ENCODE measurements at places on chromosomes 5 and 9.
A peak's percentile ranks its signal among the peaks of the same experiment; 100 is the strongest.

GRCh38 chr5:170848033-170848432 is 13.8 kb upstream of the RANBP17 start:
- DNase-seq = no peak

- DNase-seq = no peak
Measured at GRCh38 chr5:54832045-54832444, 153.3 kb downstream of the ESM1 start.

GRCh38 chr5:163874431-163874830 is 369.0 kb downstream of the MAT2B start:
- no peak for DNase-seq

GRCh38 chr9:5879419-5880181 is 11.1 kb upstream of the MLANA start:
- DNase-seq = no peak

- DNase-seq = no peak
Measured at GRCh38 chr5:157748760-157749461, 5.4 kb downstream of the LSM11 start.

GRCh38 chr5:115179394-115180164 is 9.9 kb upstream of the TRIM36 start:
- no peak for DNase-seq

- no peak for DNase-seq
Measured at GRCh38 chr9:113857875-113858274, 18.2 kb upstream of the ZNF618 start.

DNA sequence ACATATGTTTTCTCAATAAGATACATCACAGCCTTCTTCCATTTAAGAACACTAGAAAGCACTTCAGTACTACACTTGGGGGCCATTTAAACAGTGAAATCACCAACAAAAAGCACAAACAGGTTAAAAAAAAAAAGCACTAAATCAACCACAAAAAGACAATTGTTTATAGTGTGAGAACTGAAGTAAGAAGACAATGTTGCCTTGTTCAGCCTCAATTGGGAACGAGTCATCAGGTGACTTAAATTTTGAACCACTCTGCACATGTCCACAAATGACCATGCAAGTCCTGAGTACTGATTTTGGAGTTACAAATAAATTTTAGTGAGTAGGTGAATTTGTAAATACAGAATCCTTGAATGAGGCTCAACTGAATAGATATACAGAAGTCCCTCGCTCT is 37.2 kb upstream of the HNRNPA0 start:
- DNase-seq = no peak

GRCh38 chr9:3650994-3651622 is 125.3 kb upstream of the RFX3 start:
- DNase-seq = no peak

GRCh38 chr9:69757996-69758675 is 1.7 kb downstream of the PTAR1 start:
- DNase-seq = no peak

GRCh38 chr9:84851935-84852585 is 182.5 kb downstream of the NTRK2 start:
- DNase-seq = no peak

DNA sequence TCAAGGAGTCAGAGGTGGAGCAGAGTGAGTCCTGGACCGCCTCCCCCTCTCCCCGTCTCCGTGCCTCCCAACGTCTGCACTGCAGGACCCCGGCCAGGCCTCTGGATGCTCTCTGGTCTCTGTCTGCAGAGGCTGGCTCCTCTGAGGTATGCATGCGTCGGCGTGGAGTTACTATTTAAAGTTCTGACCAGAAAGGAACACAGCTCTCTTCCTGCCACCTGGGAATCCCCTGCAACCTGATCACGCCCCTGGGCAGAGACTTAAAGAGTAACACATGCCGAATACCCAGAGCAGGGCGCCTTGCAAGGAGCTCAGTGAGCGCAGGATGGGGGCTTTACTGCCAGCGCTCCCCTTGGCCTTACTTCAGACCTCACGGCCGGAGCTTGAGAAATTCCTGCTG is 16.0 kb downstream of the ANXA6 start:
- peak; percentile 38 for DNase-seq

GRCh38 chr5:176891331-176891958 is 7.7 kb downstream of the HK3 start:
- DNase-seq = no peak

- DNase-seq = no peak
Measured at GRCh38 chr5:77259476-77259875, 49.0 kb downstream of the PDE8B start.

DNA sequence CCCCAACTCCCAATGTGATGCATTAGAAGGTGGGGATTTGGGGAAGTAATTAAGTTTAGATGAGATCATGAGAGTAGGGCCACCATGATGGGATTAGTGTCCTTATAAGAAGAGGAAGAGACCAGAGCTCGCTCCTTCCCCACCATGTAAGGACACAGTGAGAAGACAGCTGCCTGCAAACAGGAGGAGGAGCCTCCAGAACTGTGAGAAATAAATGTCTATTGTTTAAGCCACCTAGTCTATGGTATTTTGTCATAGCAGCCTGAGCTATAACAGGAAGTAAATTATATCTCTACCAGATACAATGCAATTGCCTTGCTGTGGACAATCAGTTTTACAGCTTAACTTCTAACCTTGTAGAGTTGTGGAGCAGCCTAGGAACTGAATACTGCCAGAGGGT is 58.0 kb downstream of the ANKRD33B start:
- no peak for DNase-seq

- no peak for DNase-seq
Measured at GRCh38 chr5:60668686-60669304, 31.2 kb downstream of the DEPDC1B start.

GRCh38 chr9:35827486-35827885 is 1.0 kb downstream of the FAM221B start:
- no peak for DNase-seq

- no peak for DNase-seq
Measured at GRCh38 chr5:176144508-176144907, 93.7 kb upstream of the SIMC1 start.

GRCh38 chr5:139413963-139414362 is 10.1 kb upstream of the SPATA24 start:
- no peak for DNase-seq

DNA sequence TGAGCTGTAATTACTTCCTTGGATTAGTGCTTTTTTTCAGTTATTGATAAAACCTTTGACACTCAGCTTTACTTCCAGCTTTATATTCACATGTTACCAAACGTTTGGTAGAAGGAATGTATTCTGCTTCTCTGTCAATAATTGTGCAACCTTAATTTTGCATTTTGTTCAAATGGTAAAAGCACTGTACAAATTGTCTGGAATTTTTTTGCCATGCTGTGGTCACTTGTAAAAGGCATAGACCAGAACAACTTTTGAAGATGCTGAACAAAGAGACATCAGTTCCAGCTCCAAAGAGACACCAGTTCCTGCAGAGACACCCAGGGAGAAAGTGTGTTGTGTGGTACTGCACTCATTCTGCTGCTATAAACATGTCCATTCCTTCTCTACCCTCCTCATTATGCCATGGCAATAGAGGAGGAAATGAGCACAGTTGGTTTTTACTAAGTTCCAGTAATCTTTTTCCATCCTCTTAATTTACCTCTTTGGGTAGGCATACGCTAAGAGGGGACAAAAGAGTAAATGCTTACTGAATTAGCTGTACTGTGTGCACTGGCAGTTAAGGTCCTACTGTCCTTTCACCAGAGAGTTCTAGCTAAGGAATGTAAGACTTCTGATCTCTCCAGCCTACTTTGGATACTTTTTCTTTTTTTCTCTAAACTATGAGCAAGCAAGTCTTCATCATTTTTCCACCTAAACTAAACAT is 387.4 kb downstream of the FGF10 start:
- DNase-seq = no peak

All from activated B cell treated with CpG ODN at 0.5 μM for 24 hours (primary cell).